ENCODE measurements at places on chromosomes 12 and 14.

GRCh38 chr14:106436310-106436905 is 910.0 kb downstream of the TMEM121 start:
- no peak for DNase-seq
- no peak overlapping the region for H3K27ac ChIP-seq
- no peaks in the 10 kb centered on the region for H3K27me3 ChIP-seq
- H3K36me3 ChIP-seq, result no peaks in the 10 kb centered on the region
- H3K4me3 ChIP-seq, result no peak overlapping the region
- H3K4me1 ChIP-seq, result no peaks in the 10 kb centered on the region

- no peak for DNase-seq
- H3K4me1 ChIP-seq, result no peaks in the 10 kb centered on the region
- no peak overlapping the region for H3K4me3 ChIP-seq
- no peaks in the 10 kb centered on the region for H3K27me3 ChIP-seq
- H3K27ac ChIP-seq, result no peak overlapping the region
- no peaks in the 10 kb centered on the region for H3K36me3 ChIP-seq
These were observed 57.1 kb downstream of the ZDHHC17 start for GRCh38 chr12:76820888-76821482.

GRCh38 chr12:28099871-28100270 is 90.4 kb upstream of the CCDC91 start:
- no peak for DNase-seq
- no peaks in the 10 kb centered on the region for H3K27me3 ChIP-seq
- no peak overlapping the region for H3K4me3 ChIP-seq
- no peak overlapping the region for H3K27ac ChIP-seq
- no peaks in the 10 kb centered on the region for H3K36me3 ChIP-seq

GRCh38 chr12:114936148-114937079 is 252.4 kb upstream of the TBX3 start:
- H3K27ac ChIP-seq, result no peak overlapping the region
- no peak overlapping the region for H3K4me3 ChIP-seq
- H3K36me3 ChIP-seq, result no peaks in the 10 kb centered on the region
- no peaks in the 10 kb centered on the region for H3K4me1 ChIP-seq
- H3K27me3 ChIP-seq, result no peaks in the 10 kb centered on the region

GRCh38 chr14:74584951-74585350 is 27.1 kb downstream of the LTBP2 start:
- no peaks in the 10 kb centered on the region for H3K4me1 ChIP-seq
- no peaks in the 10 kb centered on the region for H3K36me3 ChIP-seq
- H3K27ac ChIP-seq, result no peak overlapping the region
- peak; percentile 7 for DNase-seq
- no peak overlapping the region for H3K4me3 ChIP-seq

DNA sequence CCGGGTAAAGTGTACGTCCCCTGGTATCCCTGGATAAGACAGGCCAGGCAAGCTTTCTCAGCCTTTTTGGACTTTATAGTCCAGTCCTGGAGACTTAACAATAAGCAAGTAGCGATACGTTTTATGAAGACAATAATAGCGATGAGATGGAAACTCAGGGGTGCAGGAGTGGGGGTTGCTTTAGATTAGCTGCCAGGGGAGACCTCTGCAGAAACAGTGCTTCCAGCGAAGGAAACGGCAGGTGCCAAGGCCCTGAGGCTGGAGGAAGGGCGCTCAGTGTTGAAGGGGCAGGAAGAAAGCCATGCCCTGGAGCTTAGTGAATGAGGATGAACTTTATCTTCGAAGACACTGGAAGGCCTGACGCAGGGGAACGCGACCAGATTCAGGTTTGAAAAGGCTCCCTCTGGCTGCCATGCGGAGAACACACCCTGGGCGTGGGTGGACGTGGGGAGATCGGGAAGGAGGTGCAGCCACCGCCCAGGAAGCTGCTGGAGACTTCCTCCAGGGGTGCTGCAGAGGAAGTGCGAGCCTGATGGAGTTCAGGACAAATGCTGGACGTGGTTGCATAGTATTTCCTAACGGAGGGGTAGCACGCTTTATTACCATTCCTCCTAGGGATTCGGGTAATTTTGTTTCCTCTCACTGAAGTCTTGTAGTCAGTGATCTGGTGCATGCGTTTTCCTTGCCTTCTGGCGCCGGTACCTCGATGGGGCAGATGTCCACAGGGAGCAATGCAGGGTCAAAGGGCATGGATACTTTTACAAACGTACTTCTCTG is 26.1 kb upstream of the UBC start:
- H3K27me3 ChIP-seq, result no peaks in the 10 kb centered on the region
- no peaks in the 10 kb centered on the region for H3K36me3 ChIP-seq
- H3K4me3 ChIP-seq, result peak overlapping the region; percentile 26
- peak overlapping the region; percentile 92 for H3K27ac ChIP-seq

DNA sequence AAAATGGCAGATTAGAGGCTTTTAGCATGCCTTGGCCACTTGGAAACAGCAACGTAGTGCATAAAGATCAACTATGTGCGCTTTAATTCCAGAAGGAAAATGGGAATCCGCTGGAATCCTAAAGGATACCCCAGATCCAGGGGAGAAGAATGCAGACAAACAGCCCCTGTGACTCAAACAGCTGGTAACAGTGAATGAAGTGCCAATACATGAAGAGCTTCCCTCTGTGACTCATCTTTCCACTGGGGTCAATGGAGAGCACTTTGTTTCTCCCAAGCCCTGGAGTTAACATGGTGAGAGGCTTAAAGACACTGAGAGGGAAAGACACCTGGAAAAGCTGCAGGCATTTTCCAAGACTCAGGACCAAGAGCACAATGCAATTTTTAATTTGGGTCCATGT is 263.1 kb downstream of the CEP128 start:
- H3K36me3 ChIP-seq, result no peaks in the 10 kb centered on the region
- no peak for DNase-seq
- H3K4me3 ChIP-seq, result no peak overlapping the region
- no peak overlapping the region for H3K27ac ChIP-seq

DNA sequence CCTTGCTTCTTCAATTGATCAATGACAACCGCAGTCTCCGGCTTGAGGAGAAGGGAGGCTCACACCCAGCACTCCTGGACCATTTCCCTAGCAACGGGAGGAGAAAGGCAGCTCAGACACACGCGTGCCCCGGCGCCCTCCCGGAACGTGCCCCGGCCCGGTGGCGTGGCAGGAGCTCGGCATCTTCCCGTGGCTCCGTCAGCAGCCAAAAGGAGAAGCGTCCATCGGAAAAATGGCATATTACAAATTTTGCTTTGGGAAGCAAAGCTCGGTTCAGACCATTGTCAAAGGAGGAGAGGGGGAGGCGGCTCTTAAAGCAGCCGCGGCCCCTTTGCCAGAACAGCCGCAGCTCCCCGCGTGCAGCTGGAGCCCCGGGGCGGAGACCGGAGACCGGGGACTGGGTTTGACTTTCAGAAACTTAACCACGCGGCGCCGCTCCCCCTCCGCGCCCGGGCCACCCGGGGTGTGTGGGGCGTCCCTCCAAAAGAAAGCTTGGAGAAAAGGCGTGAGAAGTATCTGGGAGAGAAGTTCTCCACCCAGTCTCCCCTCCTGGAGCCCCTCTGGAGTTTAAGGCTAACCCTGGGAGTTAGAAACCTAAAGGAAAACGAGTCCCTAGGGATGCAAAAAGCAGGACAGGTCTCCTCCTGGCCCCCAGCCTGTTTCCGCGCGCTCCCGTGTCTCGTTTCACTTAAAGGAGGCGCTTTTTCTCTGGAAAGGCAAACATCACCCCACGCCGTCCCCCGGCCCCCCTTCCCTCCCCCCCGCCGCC is 545 bp downstream of the PPFIA2 start:
- no peak for DNase-seq
- peak overlapping the region; percentile 18 for H3K4me3 ChIP-seq
- no peak overlapping the region for H3K27ac ChIP-seq
- no peaks in the 10 kb centered on the region for H3K4me1 ChIP-seq
- no peaks in the 10 kb centered on the region for H3K27me3 ChIP-seq

- H3K4me1 ChIP-seq, result no peaks in the 10 kb centered on the region
- DNase-seq, result no peak
- H3K4me3 ChIP-seq, result no peak overlapping the region
- no peaks in the 10 kb centered on the region for H3K27me3 ChIP-seq
- no peaks in the 10 kb centered on the region for H3K36me3 ChIP-seq
These were observed 162.6 kb downstream of the SLC15A4 start for GRCh38 chr12:128661226-128661569.

DNA sequence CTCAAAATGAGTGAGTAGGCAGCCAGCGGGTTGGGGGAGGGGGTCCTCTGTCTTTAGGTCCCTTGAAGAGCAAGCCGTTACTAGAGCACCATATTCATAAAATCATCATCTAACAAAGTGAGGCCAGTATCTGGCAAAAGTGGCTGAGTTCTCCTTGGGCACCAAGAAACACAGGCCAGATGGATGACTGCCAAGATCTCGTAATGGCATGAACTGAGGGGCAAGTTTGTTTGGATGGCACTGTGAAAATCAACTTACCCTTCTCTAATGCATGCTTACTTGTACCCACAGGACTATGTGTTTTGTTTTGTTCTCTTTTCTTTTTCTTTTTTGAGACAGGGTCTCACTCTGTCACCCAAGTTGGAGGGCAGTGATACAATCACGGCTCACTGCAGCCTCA is 41.6 kb downstream of the GNPTAB start:
- no peaks in the 10 kb centered on the region for H3K36me3 ChIP-seq
- no peaks in the 10 kb centered on the region for H3K4me1 ChIP-seq
- no peak overlapping the region for H3K4me3 ChIP-seq
- H3K27ac ChIP-seq, result no peak overlapping the region
- no peak for DNase-seq

DNA sequence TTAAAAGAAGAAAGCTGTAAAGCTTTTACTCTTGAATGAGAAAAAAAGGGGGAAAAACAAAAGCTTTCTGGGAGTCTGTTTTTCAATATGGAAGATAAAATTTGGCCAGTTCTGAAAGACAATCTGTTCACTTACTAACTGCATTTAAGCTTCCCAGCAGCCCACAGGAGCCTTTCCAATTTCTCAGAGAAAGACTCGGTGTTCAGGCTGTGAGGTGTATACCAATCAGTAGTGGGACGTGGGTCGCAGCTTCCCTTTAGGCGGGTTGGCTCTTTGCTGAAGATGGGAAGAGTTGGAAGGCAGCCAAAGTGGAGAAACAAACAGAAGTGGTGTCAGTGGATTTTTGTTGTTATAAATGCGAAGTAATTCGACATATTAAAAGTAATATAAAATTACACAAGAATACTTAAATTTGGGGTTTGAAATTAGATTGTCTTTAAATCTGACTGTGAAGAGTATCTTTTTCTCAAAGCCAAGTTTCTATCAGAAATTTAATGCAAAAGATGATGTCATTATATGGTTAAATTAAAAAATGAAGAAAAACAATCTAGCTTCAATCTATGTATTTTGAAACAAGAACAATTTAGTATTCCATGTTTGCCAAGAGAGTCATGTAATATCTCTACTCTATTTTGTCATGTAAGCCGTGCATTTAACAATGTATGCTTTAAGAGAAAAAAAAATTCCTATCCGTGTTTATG is 590.2 kb upstream of the ATXN7L3B start:
- no peaks in the 10 kb centered on the region for H3K27me3 ChIP-seq
- no peak for DNase-seq
- no peaks in the 10 kb centered on the region for H3K4me1 ChIP-seq
- no peak overlapping the region for H3K27ac ChIP-seq
- no peak overlapping the region for H3K4me3 ChIP-seq
- H3K36me3 ChIP-seq, result no peaks in the 10 kb centered on the region

DNA sequence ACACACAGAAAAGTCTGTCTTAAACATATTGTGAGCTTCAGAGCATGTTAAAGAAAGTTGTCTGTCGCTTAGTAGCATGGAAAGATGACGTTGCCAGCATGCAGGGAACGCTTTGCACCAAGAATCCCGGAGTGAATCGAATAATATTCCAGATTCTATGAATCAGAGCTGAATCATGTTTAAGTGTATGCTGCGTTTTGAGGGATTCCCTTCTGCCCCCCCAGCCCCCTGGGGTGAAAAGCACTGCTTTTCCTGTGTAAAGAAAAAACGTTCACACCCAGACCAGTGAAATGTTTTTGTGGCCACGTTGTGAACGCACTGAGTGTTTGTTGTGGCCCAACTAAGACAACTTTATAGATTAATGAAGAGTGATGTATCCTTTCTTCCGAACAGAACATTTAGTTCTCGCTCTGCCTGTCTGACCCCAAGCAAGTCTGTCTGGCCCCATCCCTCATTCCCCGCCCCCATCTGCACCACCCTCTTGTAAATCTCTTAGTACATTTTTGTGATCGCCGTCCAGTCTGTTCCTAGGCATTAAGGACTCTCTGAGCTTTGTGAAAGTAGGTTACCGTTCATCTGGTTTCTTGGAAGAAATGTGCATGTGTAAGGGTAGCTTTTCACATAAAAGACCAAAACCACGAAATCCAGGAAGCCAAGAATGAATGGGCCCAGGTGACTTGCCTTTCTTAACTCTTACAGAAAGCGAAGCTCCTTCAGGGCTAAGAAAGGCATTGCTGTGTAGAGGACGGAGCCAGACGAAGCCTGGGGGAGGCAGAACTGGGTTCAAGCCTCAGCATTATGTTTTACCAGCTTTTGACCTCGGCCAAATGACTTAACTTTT is 103.0 kb downstream of the SAMD4A start:
- DNase-seq, result no peak
- H3K27me3 ChIP-seq, result no peaks in the 10 kb centered on the region
- H3K27ac ChIP-seq, result no peak overlapping the region
- no peak overlapping the region for H3K4me3 ChIP-seq
- no peaks in the 10 kb centered on the region for H3K4me1 ChIP-seq

DNA sequence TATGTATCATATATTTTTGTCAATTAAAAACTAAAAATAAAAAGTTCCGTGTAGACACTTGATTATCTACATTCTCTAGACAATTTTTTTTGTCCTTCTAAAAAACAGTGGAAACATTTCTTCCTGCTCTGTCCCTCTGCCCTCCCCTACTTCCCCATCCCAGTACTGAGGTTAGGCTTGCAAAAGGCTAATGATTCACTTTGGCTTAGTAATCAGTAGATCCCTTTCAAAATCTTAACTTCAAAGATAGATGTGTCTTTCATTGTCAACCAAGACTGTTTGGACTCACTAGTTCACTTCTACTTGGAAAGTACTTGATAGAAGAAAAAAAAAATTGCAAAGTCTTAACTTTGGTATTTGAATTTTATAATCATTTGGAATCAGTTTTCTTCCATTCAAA is 3.8 kb downstream of the SETD3 start:
- H3K4me3 ChIP-seq, result no peak overlapping the region
- no peak overlapping the region for H3K27ac ChIP-seq
- peaks cover 19% of the 10 kb centered on the region for H3K4me1 ChIP-seq
- no peaks in the 10 kb centered on the region for H3K36me3 ChIP-seq
- no peaks in the 10 kb centered on the region for H3K27me3 ChIP-seq
- no peak for DNase-seq

GRCh38 chr14:89775151-89775550 is 179.4 kb downstream of the EFCAB11 start:
- no peak overlapping the region for H3K27ac ChIP-seq
- H3K27me3 ChIP-seq, result no peaks in the 10 kb centered on the region
- H3K36me3 ChIP-seq, result no peaks in the 10 kb centered on the region
- no peak overlapping the region for H3K4me3 ChIP-seq
